ENCODE measurements at places on chromosomes 16 and 17.

GRCh38 chr16:53744449-53744848, 40.5 kb downstream of the FTO start:
- no peak for DNase-seq

- no peak for DNase-seq
Measured at GRCh38 chr17:17511293-17511741, 15.1 kb upstream of the RASD1 start.

DNA sequence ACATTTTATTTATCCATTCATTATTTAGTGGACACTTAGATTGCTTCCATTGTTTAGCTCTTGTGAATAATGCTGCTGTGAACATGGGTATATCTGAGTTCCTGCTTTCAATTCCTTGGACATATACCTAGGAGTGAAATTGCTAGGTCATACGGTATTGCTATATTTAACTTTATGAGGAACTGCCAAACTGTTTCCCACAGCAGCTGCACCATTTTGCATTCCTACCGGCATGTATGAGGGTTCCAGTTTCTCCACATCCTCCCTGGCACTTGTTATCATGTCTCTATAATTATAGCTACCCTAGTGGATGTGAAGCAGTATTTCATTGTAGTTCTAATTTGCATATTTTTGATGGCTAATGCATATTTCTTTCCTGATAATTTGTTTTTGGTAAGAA, 23.7 kb upstream of the DRG2 start:
- DNase-seq = no peak

DNA sequence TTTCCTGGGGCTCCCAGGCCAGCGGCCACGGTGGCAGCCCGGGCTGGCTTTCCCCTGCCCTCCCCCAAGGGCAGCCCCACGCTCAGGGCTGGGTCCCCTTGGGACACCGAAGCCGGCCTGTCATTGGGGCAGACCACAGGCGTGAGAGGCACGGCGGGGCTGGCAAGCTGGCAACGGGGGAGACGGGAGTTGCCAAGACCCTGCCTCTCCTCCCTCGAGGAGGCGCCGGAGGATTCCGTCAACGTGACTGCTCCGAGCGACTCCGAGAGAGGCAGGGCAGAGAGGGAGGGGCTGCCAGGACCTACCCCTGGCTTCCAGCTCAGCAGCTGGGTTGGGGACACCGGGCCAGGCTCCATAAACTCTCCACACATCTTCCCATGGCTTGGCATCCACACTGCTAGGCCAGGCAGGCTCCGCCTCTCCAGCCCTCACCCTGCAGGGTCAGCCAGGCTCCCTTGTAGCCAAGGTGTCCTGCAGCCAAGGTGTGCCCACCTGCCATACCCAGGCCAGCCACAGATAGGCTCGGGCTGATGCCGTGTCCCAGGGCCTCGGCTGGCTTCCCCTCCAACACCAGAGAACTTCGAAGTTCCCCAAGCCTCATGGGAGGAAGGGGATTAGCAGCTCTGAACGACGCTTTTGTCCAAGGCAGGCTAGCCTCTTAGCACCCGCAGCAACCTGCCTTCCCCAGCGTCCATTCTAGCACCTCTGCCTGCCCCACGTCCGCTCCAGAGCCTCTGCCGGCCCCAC, 25.5 kb downstream of the TIMM22 start:
- DNase-seq = no peak

GRCh38 chr16:82784573-82784968, 157.8 kb downstream of the CDH13 start:
- no peak for DNase-seq

All from SW 1271 (cell line).